ENCODE measurements at places on chromosomes 5 and 9.

DNA sequence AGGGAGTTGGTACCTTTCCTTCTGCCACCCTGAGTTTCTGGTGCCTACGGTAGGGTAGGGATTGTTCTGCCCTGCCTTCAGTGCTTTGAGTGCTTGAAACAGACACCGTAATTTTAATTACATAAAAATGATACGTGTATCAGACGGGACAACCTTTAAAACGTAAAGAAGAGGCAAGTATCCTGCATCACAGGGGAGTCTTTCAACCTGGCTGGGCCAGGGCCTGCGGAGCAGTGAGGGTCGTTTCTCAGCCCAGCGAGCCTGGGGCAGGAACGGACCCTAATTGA is 483 bp upstream of the DAB2IP start:
- no peak for DNase-seq

DNA sequence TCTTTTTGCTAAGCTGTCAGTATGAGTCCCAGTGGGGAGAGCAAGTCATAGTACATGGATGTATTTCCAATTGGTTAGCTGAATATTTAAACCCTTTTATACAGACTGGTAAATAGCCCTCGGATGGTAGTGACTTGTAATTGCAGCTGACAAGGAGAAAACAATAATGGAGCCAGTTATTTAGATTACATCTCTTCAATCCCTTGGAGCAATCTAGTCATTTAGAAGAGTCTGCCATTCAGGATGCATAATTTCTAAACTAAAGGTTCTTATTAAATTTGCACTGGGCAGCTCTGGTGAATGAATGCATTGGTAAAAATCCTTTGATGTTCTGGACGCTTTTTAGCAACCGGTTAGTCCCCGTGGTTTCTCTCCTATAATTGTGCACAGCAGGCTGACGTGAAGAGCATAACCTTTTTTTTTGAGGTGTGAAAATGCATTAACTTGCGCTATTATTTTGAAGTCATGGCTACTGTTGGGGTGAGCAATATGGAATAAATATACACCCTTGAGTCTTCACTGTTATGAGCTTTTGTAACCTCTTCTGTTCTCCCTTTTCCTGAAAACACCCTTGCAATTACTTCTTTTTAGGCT is 158.6 kb upstream of the CD180 start:
- no peak for DNase-seq

DNA sequence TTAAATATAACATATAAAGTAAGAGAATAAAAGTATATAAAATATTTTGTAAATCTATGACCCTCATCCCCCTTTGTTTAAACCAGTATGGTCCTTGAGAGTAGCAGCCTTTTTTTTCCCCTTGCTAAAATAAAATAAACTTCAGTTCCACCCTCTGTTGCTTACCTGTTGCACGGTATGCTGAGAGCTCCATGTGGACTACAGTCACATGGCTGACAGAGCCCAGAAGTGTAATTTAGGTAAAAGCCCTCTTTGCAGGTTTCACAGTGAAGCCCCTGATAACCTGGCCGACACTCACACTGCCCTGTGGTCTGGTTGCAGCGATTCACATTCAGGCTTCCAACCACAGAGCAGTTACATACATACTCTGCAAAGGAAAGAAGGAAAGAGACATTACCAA is 55.1 kb downstream of the MEGF9 start:
- no peak for DNase-seq

DNA sequence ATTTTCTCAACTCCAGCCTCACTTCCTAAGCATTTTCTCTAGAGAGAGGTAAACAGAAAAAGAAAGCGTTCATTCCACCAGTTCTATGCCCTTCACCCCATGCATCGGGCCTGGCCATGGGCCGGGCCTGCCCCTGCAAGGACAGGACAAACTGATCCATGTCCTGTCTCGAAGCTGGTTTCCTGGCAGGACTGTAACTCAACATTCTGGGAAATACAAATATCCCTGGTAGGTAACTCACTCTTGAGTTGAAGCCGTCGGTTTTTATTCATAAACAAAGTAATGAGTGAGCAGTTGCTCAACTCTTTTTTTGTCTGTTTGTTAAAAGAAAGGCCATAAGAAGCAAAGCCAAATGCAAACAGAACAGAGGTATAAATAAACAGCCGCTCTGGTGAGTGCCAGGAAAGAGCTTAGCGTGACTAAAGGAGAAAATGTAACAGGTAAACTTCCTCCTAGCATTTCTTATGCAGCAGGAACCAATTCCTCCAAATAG is 64.4 kb upstream of the DNAH5 start:
- DNase-seq = no peak

- no peak for DNase-seq
Observed at GRCh38 chr9:84939774-84940173, 270.2 kb downstream of the NTRK2 start.

DNA sequence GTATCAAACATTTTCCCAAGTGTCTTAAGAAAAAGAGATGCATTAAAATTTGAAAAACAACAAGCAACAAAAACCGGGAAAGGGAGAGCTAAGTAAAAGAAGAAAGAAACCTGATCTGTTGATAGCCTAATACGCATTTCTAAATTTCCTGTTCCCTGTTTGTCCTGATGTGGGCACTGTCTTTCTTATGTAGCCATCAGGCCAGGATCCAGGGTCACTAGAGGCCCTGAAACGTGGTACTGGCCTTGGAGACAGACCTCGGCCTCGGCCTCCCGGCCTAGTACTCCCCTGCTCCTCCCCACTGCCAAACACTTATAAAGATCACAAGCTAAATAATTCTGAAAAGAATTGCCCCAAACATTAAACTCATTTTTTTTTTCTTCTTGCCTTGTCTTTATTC is 547.2 kb downstream of the IRX1 start:
- DNase-seq = no peak

- DNase-seq = no peak
Observed at GRCh38 chr5:176676361-176676824, 29.1 kb downstream of the TSPAN17 start.

- DNase-seq = no peak
Observed at GRCh38 chr9:2800394-2801179, 43.3 kb downstream of the PUM3 start.

GRCh38 chr5:71705421-71705820 is 13.7 kb upstream of the CARTPT start:
- DNase-seq = no peak

DNA sequence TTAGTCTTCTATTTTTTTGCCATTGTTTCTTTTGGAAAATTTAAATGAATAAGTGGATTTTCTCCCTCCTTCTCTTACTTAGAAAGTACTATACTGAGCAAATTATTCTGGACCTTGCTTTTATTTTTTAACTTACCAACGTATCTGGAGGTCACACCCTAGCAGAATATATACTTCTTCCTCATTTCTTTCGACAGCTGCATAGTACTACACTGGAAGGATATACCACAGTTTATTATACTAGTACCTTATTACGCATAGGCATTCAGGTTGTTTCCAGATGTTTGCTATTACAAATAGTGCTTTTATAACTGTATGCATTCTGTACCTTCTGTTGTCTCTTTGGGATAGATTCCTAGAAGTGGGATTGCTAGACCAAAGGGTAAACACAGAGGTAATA is 16.7 kb downstream of the RC3H2 start:
- no peak for DNase-seq

GRCh38 chr5:6480133-6481051 is 31.7 kb downstream of the UBE2QL1 start:
- no peak for DNase-seq

GRCh38 chr9:6759185-6759977 is 1.6 kb downstream of the KDM4C start:
- DNase-seq = no peak

- no peak for DNase-seq
Observed at GRCh38 chr5:10401498-10401897, 40.2 kb upstream of the ROPN1L start.

- DNase-seq = no peak
Observed at GRCh38 chr9:81411961-81412360, 277.4 kb downstream of the TLE1 start.

Measured in stimulated activated CD8-positive, alpha-beta memory T cell treated with anti-CD3 and anti-CD28 coated beads, Interleukin-4, amount 100 ng/mL, for 4 hours (primary cell).